ENCODE measurements at places on chromosomes 16 and 17.

GRCh38 chr17:68944435-68945035 lies 10.7 kb downstream of the ABCA8 start:
- no peak for DNase-seq

DNA sequence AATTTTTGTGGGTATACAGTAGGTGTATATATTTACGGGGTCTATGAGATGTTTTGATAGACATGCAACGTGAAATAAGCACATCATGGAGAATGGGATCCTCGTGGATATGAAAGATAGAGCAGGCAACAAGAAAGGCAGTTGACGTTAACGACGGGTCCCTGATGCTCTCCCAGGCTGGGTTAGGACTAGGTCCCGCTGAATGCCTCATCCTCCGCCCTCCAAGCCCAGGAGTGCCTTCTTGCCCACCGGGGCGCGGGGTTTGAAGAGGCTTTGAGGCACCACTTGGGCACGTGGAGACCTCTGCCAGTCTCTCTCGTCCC lies 9.5 kb upstream of the ZFP90 start:
- DNase-seq = no peak

GRCh38 chr16:46712911-46713310 lies 23.5 kb downstream of the ORC6 start:
- no peak for DNase-seq

- no peak for DNase-seq
These were observed 33.9 kb downstream of the SPECC1 start for GRCh38 chr17:20043021-20043420.

GRCh38 chr16:47660540-47660939 lies 199.4 kb downstream of the PHKB start:
- DNase-seq = no peak

DNA sequence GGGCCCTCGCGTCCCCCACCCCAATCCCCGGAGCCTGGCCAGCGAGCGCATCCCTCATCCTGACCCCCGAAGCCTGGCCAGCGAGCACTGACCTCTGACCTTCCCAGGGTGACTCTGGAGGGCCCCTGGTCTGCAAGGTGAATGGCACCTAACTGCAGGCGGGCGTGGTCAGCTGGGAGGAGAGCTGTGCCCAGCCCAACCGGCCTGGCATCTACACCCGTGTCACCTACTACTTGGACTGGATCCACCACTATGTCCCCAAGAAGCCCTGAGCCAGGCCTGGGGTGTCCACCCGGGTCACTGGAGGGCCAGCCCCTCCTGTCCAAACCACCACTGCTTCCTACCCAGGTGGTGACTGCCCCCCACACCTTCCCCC lies 2.3 kb downstream of the TPSD1 start:
- DNase-seq = no peak
